ENCODE measurements at places on chromosomes 11 and 22.

- DNase-seq = no peak
These were observed 13.1 kb upstream of the SERPING1 start for GRCh38 chr11:57584341-57584740.

- no peak for DNase-seq
These were observed 42.0 kb upstream of the TTC36 start for GRCh38 chr11:118485273-118485672.

DNA sequence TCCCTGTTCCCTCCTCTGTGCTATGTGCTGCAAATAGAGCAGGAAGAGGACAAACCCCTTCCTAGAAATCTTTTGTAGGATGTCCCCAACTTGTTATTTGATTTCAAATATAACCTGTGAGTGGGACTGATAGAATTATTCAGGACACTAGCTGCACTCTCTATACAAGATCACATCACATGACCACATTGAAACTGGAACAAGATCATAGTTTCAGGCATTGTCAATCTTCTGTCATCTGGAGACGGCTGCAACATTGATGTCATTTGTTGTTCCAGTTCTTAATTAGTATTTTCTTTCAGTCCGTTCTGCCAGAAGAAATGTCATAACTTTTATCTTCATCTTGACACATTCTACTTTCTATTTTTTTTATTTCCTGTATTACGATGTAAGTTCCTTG, 89.3 kb downstream of the GRIA4 start:
- DNase-seq = no peak

GRCh38 chr11:33615751-33616150, 84.9 kb downstream of the C11orf91 start:
- DNase-seq = no peak

- DNase-seq = no peak
These were observed 63.3 kb downstream of the LDLRAD3 start for GRCh38 chr11:36007127-36007655.

GRCh38 chr11:27358296-27358695, 4.7 kb downstream of the CCDC34 start:
- DNase-seq = no peak

GRCh38 chr11:65251476-65251875, 10.3 kb upstream of the POLA2 start:
- DNase-seq = no peak
